ENCODE measurements at places on chromosomes 5 and 9. TPM values are rescaled to one million over a fixed set of nuclear protein-coding genes. Genes with fewer than 3 reads are reported as not detected.

GRCh38 chr5:126918615-126918957 is 111.8 kb downstream of the MARCHF3 start:
- H3K36me3 ChIP-seq = no peaks in the 10 kb centered on the region
- H3K4me3 ChIP-seq = no peak overlapping the region
- H3K27ac ChIP-seq = no peak overlapping the region
- no peaks in the 10 kb centered on the region for H3K27me3 ChIP-seq

DNA sequence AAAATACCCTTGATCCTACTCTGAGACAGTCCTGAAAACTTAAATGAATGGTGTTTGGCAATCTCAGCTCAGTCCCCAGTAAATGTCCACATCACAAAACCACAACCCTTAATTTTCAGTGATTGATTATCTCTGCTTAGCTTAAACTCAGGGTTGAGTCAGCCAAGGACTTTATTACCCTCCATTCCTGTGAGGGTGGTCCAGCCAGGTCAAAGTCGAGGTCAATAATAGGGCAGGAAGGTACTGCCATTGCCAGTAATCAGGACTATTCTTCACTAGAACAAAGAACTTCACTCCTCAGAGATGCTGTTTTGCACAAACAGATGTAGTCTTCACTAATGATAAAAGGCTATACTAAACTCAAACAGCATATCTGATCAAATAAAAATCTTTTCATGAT is 499.4 kb downstream of the ISL1 start:
- no peak for DNase-seq
- H3K4me3 ChIP-seq = no peak overlapping the region
- no peaks in the 10 kb centered on the region for H3K27me3 ChIP-seq
- H3K27ac ChIP-seq = no peak overlapping the region
- H3K4me1 ChIP-seq = no peaks in the 10 kb centered on the region

DNA sequence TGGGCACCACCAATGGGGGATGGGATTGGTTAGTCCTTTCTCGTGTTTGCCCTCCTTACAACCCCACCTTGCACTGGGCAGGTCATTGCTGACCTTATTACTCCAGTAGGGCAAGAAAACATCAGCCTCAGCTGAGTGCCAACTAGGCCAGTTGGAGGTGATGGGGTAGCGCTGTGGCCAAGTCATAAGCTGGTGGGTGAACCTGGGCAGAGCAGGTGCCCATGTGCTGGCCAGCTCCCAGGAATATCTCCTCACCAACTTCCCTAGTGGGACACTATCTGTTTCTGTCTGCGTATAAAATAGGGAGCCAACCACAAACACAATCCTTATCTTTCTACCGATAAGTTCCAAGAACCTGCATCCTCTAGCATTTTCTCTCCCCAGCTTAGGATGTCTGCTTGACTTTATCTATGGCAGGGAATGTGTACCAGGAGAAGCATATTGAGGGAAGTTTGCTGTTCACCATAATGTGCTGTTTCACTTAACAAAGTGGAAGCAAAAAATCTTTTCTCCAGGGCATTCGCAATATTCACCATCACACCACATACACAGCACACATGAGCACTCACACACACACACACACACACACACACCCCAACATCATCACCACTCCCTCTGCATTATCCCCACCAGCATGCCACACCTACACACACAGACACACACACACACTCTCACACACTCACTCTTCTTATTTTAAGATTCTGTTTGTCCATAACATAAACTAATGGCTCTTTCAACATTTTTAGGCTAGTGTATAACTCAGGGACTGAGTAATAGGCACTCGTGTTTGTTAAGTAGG is 390.0 kb downstream of the ENC1 start:
- H3K4me3 ChIP-seq = no peak overlapping the region
- no peaks in the 10 kb centered on the region for H3K36me3 ChIP-seq
- H3K27ac ChIP-seq = peak overlapping the region; percentile 80
- no peak for DNase-seq
- no peaks in the 10 kb centered on the region for H3K27me3 ChIP-seq

RANBP17 gene
- 28.4 TPM for total RNA-seq

SLC35A4 gene
- total RNA-seq = 27.0 TPM

WNT8A gene
- total RNA-seq = not detected

SKP1 gene
- 158 TPM for total RNA-seq
